ENCODE measurements at places on chromosomes 12 and 14.

DNA sequence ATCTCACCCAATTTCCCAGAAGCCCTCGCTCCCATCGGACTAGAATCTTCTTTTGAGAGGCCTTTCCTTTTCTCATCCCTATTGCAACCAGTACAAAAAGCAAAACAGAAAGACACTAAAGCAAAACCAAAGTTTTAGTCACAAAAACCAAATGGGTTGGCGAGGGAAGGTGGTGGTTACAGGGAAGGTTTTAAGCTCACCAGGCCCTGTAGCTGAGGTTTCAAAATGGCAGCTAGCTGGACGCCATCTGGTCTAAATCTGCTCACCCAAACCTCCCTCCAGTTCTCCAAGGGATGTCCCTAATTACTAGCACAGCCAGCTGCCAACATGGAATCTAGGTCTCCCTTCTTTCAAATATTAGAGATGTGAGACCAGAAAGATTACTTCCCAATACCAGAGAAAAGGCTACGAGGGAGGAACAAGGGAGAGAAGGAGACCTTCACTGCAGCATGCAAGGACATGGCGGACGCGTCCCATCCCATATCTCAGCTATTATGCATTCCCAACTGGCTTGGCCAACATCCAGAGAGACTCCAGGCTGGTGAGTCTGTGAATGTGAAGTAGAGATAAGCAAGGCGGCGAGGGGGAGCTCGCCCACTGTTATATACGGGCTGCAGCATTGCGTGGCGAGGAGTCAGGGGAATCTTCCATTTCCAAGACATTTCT lies 70.8 kb downstream of the DPF3 start:
- DNase-seq: no peak

- DNase-seq: no peak
Measured at GRCh38 chr14:83379436-83379835, 1845.8 kb upstream of the SEL1L start.

DNA sequence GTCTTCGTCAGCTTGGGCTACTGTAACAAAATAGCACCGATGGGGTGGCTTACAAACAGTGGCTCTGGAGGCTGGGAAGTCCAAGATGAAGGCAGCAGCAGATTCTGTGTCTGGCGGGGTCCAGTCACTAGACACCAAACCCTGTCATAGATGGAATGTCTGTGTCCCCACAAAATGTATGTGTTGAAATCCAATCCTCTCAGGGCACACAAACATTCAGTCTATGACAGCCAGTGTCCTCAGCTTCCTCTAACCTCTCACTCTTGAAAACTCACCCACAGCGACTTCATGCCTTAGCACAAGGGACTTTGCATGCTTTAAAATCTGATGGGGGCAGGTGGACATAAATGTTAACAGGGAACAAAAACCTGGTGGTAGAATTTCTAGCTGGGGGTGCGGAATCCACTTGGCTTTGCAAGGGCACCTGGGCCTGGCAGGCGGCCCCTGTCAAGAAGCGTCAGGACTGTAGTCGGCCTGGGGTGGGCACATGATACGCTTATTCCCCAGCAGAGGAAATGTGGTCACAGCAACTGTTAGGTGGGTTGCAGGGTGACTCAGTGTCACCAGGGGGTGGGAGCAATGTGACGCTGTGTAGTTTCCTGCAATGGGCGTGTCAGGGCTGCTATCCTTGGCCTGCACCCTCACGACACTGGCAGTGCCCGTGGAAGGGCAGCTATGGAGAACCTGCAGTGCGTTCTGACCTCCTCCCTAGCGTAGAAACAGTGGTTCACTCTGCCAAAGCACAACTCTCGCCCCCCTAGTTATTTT lies 17.7 kb downstream of the RIN3 start:
- no peak for DNase-seq

DNA sequence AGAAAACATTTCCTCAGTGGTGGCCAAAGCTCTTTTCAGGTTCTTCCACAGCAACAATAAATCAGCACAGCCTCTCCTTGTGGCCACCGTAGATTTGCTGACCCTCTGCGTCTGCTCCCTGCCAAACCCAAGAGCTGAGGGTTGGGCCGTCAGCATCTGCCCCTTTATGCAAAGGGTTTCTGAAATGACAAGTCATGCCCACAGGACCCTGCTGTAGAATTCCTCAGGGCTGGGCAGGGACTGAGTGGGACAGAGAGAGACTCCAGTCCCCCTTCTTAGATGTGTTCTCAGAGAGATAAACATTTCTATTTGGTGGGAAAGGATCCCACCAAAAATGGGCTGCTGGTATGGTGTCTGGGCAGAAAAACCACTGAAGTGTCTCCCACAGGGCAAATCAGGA lies 233.0 kb upstream of the PLXNC1 start:
- no peak for DNase-seq

DNA sequence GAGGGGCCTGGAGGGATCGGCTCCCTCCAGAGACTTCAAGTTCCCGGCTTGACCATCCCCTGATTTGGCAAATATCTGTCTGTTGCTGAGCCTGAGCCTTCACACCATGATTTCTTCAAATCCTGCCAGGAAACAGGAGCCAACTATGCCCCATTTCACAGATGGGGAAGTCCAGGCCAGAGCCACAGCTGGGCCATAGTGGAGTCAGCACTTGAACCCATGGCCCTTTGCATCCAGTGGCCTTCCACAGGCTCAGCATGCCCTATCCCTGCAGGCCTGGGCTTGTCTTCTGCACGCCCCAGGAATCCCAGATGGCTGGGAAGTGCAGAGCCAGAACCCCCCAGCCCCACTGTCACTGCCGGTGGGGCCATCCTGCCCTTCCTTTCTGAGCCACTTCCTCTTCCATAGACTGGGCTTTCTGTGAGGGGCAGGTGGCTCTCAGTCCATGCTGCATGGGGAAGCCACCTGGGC lies 44.9 kb downstream of the CYP46A1 start:
- no peak for DNase-seq

GRCh38 chr14:27435923-27436670 lies 838.3 kb upstream of the NOVA1 start:
- no peak for DNase-seq

DNA sequence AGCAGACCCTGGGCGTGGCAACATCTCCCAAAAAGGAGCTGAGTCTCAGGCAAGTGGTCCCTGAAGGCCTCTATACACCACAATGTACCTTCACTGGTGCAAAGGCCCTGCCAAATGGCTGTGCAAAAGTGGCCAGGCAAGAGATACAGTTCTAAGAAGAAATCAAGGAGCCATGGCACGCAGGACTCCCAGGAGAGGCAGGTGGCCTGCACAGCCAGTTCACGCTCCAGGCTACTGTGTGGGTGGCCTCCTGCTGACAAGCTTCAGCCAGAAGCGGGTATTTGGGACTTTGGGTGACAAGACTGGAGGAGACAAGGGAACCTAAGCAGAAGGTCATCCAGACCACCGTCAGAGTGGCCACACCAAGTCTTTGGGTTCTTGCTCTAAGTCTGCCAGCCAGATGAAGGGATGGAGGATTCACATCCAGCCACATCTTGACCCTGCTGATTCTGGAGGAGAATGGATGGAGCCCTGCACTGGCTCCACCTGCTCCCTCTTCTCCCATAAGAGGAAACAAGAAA lies 20.5 kb upstream of the ZFP36L1 start:
- DNase-seq: no peak

Data from AML-193 (cell line).